ENCODE measurements at places on chromosomes 12 and 14. TPM values are rescaled to one million over a fixed set of nuclear protein-coding genes. Genes with fewer than 3 reads are reported as not detected.

The FGF23 gene
- not detected for total RNA-seq

DNA sequence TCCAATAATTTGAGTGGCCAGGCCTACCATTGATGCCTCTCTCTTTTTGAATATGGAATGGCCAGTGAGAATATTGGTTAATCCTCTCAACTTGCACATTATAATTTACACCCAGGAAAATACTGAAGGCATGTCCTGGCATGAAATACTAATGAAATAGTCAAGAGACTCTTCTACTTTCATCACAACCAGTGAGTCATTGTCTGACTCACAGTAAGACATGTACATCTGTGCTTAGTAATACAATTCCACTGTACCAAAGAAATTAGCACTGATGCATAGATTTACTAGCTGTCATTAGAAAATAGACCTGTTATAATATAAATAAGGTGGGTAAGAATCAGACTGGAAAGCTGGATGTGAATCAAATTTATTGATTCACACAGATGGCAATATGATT is 31.6 kb downstream of the KCNC2 start:
- no peaks in the 10 kb centered on the region for H3K36me3 ChIP-seq
- H3K4me3 ChIP-seq, result no peak overlapping the region
- H3K4me1 ChIP-seq, result no peaks in the 10 kb centered on the region
- H3K27ac ChIP-seq, result no peak overlapping the region
- H3K27me3 ChIP-seq, result no peaks in the 10 kb centered on the region

DNA sequence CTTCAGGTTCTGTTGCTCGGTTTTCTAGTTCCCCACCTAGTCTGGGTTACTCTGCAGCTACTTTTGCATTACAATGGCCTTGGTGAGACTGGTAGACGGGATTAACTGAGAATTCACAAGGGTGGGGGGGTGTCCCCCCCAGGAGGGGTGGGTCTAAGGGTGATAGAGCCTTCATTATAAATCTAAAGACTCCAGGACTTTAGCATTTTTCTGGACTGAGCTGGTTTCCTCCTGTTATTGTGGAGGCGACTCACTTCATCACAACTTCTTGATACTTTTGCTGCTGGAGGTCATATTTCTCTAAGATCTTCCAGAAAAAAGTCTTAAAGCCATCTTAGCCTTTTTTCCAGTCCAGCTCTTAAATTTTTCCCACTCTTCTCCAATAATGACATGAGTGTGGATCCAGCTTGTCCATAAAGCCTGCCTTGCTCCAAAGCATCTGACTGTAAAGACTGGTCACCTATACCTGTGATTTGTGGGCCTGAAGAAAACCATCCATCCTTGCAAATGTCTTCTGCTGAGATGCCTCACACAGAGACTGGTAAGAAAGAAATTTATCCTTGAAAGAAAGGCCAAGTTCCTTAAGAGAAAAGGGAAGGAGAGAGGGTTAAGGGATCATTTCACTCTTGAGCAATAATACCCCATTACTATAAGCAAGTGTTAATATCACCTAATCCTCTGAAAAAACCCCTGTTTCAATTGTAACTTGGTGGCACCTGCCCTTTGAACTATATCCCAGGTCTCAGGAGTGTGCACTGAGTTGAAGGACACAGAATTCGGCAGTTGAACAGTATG is 19.7 kb upstream of the SLC2A14 start:
- no peaks in the 10 kb centered on the region for H3K27me3 ChIP-seq
- no peak overlapping the region for H3K4me3 ChIP-seq
- no peaks in the 10 kb centered on the region for H3K4me1 ChIP-seq
- no peak for DNase-seq
- no peak overlapping the region for H3K27ac ChIP-seq
- no peaks in the 10 kb centered on the region for H3K36me3 ChIP-seq

GRCh38 chr12:31019976-31020375 is 53.7 kb upstream of the DDX11 start:
- H3K4me1 ChIP-seq, result no peaks in the 10 kb centered on the region
- H3K27me3 ChIP-seq, result no peaks in the 10 kb centered on the region
- no peaks in the 10 kb centered on the region for H3K36me3 ChIP-seq
- H3K4me3 ChIP-seq, result no peak overlapping the region
- no peak overlapping the region for H3K27ac ChIP-seq
- no peak for DNase-seq

The MANSC1 gene
- total RNA-seq, result 28.2 TPM

The RIMBP2 gene
- total RNA-seq, result 0.29 TPM

The PTHLH gene
- not detected for total RNA-seq

GRCh38 chr14:52060080-52060479 is 8.8 kb downstream of the NID2 start:
- peak overlapping the region; percentile 49 for H3K27ac ChIP-seq
- no peaks in the 10 kb centered on the region for H3K27me3 ChIP-seq
- H3K36me3 ChIP-seq, result no peaks in the 10 kb centered on the region
- H3K4me1 ChIP-seq, result peaks cover 14% of the 10 kb centered on the region

GRCh38 chr14:101178184-101179072 is 274.9 kb upstream of the RTL1 start:
- no peak overlapping the region for H3K4me3 ChIP-seq
- no peaks in the 10 kb centered on the region for H3K27me3 ChIP-seq

The KLRC4 gene
- total RNA-seq, result 0.85 TPM

The RNF34 gene
- total RNA-seq, result 24.3 TPM

DNA sequence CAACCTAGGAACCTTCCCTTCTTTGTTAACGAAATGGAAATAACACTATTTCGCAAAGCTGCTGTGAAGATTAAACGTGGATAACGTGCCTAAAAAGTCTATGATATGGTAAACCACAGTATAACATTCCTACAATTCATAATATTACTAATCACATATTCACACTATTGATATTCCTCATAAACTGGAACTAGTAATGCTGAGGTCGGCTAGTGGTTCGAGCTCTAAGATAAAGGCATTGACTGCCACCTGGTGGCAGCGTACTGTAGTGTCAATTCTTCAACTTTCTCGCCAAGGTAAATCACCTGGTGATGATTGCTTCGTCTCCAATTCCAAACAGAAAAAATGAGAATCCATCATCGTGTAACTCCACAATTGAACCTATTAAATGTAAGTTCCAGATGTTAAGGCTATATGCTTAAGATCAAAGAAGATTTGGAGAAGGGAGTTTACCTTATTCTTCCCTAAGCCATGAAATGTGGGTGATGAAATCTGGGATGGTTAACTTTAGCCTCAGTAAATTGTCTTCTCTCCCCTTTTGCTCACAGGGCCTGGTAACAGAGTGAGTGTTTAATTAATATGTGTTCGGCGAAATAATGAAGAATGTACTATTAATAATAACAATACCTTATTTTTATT is 197.5 kb upstream of the TMEM132C start:
- H3K27me3 ChIP-seq, result no peaks in the 10 kb centered on the region
- no peak for DNase-seq
- H3K27ac ChIP-seq, result no peak overlapping the region
- no peaks in the 10 kb centered on the region for H3K36me3 ChIP-seq
- no peak overlapping the region for H3K4me3 ChIP-seq

The NEUROD4 gene
- not detected for total RNA-seq

DNA sequence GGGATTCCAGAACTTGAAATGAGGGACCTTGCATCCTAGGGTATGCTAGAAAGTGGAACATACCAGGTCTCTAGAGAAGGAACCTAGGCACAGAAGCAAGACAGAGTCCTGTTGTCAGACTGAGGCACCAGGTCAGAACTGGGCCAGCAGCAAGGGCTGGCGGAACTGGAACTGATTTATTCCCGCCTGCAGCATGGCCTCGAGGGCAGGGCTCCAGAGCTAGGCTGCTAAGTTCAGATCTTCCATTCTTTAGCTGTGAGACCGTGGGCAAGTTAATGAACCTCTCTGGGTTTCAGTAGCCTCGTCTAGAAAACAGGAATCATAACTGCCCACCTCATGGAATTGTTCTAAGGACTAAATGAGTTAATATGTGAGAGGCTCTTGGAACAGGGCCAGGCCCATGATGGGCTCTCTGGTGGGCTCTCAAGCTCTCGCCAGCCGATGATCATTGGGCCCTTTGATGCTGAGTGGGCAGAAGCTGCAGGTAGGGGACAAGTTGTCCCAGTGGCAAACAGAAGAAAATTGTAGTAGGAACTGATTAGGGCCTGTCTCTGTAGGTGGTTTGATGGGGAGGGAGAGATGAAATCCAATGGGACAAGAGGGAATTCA is 199.8 kb downstream of the ZFP36L1 start:
- no peak for DNase-seq
- H3K27ac ChIP-seq, result peak overlapping the region; percentile 98
- H3K36me3 ChIP-seq, result no peaks in the 10 kb centered on the region

GRCh38 chr14:68741839-68742470 is 50.9 kb downstream of the ZFP36L1 start:
- DNase-seq, result no peak
- H3K36me3 ChIP-seq, result no peaks in the 10 kb centered on the region
- H3K27ac ChIP-seq, result no peak overlapping the region

The TAS2R13 gene
- total RNA-seq, result 11.3 TPM

DNA sequence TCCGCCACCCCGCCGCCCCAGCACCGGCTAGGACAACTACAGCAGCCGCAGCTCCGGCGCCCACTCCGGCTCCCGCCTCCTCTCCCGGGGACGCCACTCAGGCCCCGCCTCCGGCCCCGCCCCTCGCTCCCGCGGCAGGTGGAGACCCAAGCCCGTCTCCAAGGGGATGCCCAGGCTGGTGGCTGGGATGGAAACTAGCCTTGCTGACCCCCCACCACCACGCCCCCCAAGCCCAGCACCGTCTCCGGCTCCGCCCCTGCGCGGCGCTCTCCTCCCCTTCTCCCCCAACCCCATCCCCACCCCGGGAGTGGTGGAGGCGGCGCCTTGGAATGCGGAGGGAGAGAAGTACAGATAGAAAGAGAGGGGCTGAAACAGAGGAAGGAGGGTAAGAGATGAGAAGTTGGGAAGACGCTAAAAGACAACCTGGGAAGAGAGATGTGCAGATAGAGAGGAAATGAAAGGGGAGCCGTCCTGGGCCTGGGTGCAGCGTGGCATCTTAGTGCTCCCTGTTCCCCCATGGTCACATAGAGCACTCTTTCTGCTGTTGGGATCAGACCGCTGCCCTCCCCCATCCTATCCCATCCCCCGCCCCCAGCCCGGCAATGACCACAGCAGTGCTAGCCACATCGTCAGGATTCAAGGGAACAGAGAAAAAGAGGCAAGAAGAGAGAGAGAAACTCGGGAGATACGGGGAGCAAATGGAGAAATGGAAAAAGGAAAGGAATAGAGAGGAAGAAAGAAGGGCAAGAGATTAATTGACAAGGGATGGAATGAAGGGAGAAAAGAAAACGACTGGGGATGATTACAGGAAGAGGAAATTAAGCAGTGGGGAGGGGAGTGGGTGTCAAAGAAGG is at the start of gene ITGA7:
ITGA7 (minus strand) TSS at position 64 of the 854 bp plus-strand sequence. CDS start 222 bp downstream, outside the sequence.
- no peaks in the 10 kb centered on the region for H3K27me3 ChIP-seq
- peak within 1 kb of the TSS; percentile 67 for H3K4me3 ChIP-seq
- no peaks in the 10 kb centered on the region for H3K36me3 ChIP-seq
- H3K27ac ChIP-seq, result peak within 1 kb of the TSS; percentile 82

GRCh38 chr12:86283620-86284019 is 27.4 kb upstream of the MGAT4C start:
- H3K4me1 ChIP-seq, result no peaks in the 10 kb centered on the region
- no peak for DNase-seq
- H3K4me3 ChIP-seq, result no peak overlapping the region
- H3K36me3 ChIP-seq, result no peaks in the 10 kb centered on the region

- no peak overlapping the region for H3K27ac ChIP-seq
- H3K4me3 ChIP-seq, result no peak overlapping the region
- no peak for DNase-seq
- H3K36me3 ChIP-seq, result no peaks in the 10 kb centered on the region
Measured at GRCh38 chr12:6950401-6950801, 755 bp upstream of the PTPN6 start.

GRCh38 chr14:21965042-21965441 is 291.4 kb upstream of the OR4E1 start:
- H3K4me3 ChIP-seq, result no peak overlapping the region
- no peaks in the 10 kb centered on the region for H3K27me3 ChIP-seq
- H3K4me1 ChIP-seq, result no peaks in the 10 kb centered on the region
- no peaks in the 10 kb centered on the region for H3K36me3 ChIP-seq
- DNase-seq, result no peak
- H3K27ac ChIP-seq, result no peak overlapping the region

DNA sequence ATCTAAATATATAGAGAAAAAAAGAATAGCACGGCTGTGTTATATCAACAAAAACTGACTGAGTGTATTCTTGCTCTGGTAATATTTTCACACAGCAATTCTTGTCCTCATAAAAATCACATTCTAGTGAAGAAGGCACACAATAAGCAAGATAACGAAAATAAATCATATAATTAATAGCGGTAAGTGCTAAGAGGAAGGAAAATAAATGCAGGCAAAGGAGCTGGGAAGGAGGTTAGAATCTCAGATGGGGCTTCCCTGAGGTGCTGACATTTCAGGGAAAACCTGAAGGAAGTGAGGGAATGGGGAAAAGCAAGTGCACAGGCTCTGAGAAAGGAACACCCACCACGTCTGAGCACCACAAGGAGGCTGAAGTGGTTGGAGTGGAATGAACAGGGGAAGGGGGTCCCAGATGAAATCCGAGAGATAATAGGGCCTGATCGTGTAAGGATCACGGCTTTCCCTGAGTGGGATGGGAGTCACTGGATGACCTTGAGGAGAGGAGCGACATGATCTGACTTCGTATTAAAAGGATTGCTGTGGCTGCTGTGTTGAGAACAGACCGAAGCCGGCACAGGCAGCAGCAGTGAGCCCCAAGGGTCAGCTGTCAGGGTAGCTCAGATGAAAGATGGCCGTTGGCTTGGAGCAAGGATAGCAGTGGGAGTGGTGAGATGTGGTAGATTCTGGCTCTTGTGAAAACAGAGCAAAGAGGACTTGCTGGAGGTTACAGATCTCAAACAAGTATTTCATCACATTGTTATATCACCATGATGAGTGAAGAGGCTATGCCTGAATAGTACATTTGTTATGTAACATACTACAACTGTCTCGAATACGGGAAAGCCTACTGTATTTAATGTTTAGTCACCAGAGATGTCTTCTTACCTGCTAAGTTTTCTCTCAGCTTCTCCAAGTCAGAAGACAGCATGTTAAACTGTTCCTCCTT is 67.1 kb upstream of the VPS33A start:
- H3K4me3 ChIP-seq, result no peak overlapping the region
- peak; percentile 56 for DNase-seq
- no peaks in the 10 kb centered on the region for H3K4me1 ChIP-seq
- H3K27me3 ChIP-seq, result no peaks in the 10 kb centered on the region
- H3K27ac ChIP-seq, result no peak overlapping the region

DNA sequence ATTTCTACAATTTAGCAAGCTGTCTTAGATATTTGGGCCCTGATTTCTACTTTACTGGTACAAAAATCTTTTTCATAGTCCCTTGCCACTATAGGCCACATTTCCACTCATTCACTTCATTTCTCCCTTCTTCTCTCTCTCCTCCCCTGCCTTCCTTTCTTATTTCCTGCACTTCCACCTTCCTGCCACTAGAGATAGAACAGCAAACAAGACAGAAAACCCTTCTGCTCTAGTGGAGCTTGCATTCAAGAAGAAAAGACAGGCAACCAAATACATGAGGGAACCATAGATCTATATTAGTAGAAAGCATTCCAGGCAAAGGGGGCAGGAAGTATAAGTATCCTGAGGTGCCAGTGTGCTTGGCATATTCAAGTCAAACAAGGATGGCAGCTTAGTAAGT is 623.5 kb downstream of the FLRT2 start:
- no peak overlapping the region for H3K4me3 ChIP-seq
- no peaks in the 10 kb centered on the region for H3K36me3 ChIP-seq
- no peaks in the 10 kb centered on the region for H3K4me1 ChIP-seq
- H3K27ac ChIP-seq, result no peak overlapping the region
- H3K27me3 ChIP-seq, result no peaks in the 10 kb centered on the region

The SPPL3 gene
- 22.6 TPM for total RNA-seq

The GPR68 gene
- total RNA-seq, result not detected

Measured in uterus (tissue), 4 donors.